Stimulated activated CD8-positive, alpha-beta memory T cell treated with anti-CD3 and anti-CD28 coated beads, Interleukin-15, amount 100 ng/mL, for 4 hours (primary cell): ENCODE measurements at places on chromosomes 3 and 15.

DNA sequence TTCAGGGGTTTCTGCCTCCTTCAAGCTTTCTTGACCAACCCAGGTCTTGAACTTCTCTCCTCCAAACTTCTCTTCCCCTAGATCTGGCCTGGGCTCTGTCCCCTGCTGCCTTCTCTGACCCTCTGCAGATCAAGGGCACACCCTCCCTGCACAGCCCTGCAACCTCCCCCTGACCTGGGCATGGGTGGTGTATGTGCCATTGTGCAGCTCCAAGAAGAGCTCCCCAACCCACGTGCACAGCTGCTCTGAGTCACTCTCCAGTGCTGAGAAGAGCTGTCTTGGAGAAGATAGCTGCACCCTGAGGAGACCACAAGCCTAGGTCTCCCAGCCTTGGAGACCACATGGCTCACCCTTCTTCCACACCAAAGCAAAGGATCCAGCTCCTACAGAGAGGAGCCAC lies 8.0 kb downstream of the MAN2C1 start:
- DNase-seq: no peak

GRCh38 chr3:124619887-124620599 lies 110.2 kb upstream of the UMPS start:
- DNase-seq: no peak

DNA sequence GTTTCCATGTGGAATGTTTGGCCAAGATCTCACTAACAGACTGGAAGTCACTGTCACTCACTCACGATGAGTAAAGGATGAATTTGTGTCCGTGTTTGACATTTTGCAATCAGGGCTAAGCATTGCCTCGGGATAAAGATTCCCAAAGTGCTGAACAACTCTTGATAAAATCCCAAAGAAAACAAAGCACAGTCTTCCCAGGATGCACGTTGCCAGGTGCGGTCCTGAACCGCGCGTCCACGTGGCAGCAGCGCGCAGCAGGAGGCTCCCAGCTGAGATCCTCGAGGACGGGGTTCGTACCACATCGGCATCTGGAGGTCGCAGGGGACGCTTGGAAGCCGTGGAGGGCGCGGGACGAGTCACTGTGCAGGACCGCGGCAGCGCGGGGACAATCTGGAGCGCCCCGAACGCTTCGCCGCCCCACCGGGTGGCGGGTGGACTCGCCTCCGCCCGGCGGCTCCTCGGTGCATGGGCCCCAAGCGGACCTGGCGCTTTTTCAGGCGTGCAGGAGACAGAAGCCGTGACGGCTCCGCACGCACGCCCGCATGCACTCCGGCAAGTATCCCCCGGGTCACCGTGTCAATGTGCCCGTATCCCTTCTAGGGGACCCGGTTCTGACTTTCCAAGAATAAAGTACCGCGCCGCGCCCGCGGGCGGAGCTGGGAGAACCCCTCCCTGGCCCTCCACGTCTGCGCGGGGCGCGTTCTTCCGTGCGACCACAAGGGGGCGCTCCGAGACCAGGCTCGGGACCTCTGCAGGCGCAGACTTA lies 17.7 kb downstream of the CPN2 start:
- DNase-seq: peak; percentile 69

GRCh38 chr3:165754219-165755007 lies 82.8 kb downstream of the BCHE start:
- DNase-seq: no peak

- no peak for DNase-seq
Observed at GRCh38 chr3:76131396-76132153, 346.2 kb upstream of the ZNF717 start.

DNA sequence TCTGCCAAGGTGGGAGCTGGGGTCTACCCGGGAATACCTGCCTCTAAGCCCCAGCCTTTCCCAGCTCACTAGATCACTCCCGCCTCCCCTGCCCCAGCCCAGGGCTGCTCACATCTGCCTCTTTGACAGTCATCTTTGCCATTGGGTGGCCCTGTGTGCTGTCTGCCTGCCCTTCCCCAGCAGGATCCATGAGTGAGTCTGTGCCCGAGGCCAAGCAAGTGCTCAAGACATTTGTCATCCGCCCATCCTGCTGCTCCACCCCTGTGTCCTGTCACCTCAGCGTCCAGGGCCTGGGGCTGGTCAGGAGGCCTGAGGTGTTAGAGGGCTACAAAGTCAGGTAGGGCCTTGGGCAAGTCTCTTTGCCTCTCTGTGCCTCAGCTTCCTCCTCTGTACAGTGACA lies 89.4 kb downstream of the LSM3 start:
- no peak for DNase-seq

DNA sequence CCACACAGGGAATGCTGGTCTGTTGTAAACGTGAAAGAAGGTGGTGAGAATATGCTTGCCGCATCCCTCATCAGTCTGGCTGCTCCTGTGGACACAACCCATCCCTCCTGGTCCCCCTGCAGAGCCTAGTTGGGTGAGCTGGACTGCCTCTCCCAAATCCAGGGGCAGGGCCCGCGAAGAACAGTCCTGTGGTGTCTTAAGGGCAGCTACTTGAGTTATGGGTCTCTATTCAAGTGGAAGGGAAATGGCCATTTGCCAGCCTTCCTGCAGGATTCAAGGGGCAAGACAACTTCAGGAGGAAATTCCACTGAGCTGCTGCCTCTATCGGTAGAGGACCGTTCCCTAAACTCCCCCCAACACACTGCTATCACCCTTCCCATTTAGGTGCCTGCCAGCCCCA lies 98.9 kb downstream of the IQSEC1 start:
- no peak for DNase-seq

- no peak for DNase-seq
Observed at GRCh38 chr3:53420831-53421230, 73.5 kb upstream of the DCP1A start.

- no peak for DNase-seq
Observed at GRCh38 chr3:156311431-156311830, 191.1 kb downstream of the KCNAB1 start.

DNA sequence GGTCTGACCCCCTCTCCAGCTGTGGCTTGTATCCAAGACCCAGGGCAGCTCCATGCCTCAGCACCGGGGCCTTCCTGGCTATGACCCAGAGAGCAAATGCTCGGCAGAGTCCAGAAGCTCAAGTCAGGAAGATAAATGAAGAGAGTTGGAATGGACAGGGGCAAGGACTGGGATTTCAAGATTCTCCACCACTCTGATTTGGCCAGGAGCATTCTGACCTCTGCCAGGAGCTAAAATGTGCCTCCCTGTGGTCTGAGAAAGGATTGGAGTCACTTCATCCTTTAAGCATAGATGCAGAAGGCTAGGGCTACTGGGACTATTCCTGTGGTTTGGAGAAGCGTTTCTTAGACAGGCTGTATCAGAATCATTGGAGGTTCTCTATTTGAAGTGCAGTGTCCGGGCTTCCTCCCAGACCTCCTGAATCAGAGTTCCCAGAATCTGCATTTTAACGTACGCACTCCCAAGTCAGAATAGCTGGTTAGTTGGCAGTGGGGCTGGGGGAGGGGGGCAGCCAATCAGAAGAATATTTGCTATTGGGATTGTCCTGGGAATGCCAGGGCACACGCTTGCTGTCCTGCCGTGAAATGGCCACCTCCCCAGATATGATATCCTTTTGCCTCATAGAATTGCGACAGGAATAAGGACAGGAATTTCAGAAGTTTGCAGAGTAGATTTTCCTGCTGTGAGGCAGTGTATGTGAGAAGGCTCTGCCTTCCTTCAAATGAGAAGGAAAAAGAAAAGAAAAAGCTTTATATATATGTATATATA lies 57.4 kb downstream of the HRH1 start:
- no peak for DNase-seq

- DNase-seq: no peak
Observed at GRCh38 chr3:49462222-49462621, 7.8 kb upstream of the DAG1 start.

- DNase-seq: no peak
Observed at GRCh38 chr3:192637803-192638202, 89.5 kb downstream of the FGF12 start.

DNA sequence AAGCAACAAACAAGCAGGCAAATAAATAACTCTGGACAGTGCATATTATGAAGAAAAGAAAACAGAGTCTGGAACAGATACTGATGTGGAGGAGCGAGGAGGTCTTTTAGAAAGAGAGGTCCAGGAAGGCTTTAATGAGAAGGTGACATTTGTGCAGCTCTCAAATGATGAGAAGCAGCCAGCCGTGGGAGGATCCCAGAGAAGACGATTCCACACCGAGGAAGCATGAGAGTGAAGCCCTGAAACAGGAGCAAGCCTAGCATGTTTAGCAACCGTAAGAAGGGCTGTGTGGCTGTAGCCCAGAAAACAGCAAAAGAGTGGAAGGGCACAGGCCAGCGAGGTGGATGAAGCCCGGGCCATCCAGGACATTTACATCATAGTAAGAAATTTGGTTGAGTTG lies 93.1 kb downstream of the RAD18 start:
- DNase-seq: no peak

DNA sequence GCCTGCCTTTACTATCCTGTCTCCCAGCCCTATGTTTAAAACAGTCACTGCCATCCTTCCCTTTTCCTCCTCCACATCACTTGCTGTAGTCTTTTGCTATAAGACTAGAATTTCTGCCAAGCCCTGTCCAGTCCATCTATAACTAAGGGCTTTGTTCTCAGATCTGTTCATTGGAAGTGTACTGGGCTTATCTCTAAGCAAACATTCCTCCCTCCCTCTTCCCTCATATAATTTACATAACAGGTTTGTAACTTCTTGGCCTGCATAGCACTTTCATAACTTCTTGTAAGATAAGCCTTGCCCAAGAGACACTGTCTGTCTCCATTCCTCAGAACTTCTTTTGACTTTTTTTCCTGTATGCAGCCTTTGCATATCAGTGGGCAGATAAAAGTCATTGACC lies 16.7 kb downstream of the TPRG1 start:
- DNase-seq: no peak

GRCh38 chr3:70822669-70823068 lies 510.2 kb upstream of the MDFIC2 start:
- no peak for DNase-seq

DNA sequence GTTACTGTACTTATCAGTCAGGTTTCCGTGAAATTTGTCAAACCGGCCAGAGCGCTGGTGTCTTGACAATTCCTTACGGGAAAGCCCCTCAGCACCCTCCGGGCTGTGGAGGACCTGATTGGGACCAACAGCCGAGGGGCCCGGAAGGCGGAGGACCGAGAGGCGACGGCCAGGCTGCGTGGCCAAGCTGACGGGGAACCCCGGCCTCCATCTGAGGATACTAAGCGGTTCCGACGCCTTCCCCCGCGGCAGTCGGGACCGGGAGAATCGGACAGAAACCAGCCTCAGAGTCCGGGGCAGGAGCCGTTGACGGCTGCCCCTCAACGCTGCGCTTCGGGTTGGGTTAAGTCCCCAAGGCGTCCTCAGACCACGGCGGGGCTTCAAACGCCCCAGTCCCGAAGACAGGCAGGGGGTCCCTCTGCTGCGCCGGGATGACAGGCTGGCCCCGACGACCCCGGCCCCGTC lies 499 bp downstream of the ALDH1A2 start:
- no peak for DNase-seq

DNA sequence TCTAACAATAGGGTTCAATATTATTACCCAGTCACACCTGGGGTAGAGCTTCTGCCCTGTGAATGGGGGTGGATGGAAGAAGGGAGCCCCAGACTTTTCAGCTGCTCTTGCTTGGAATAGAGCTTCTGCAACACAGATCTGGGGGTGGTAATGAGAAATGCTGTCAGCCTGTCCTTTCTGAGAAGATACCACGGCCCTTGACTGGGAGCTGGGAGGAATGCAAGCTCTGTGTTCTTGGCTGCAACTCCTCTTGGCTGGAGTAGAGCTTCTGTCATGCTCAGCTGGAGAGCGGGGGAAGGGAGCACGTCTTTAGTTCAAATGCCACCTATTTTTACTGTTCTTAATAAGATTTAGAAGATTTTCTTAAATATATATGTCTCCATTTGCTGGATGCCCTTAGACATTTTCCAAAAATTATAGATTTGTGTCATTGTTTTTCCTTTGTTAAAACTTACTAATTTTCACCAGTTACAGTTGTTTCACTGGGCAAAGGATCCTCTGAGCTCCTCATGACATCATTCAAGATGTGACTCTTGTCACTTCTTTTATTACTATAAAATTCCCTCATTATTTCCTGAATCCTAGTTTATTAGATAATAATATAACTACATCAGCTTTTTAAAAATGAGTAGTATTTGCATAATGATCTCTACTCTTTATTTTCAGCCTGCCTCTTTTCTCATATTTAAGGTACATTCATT lies 180.0 kb upstream of the TGFBR2 start:
- DNase-seq: no peak
